ENCODE measurements at places on chromosomes 11 and 22. TPM values are rescaled to one million over a fixed set of nuclear protein-coding genes. Genes with fewer than 3 reads are reported as not detected.

DNA sequence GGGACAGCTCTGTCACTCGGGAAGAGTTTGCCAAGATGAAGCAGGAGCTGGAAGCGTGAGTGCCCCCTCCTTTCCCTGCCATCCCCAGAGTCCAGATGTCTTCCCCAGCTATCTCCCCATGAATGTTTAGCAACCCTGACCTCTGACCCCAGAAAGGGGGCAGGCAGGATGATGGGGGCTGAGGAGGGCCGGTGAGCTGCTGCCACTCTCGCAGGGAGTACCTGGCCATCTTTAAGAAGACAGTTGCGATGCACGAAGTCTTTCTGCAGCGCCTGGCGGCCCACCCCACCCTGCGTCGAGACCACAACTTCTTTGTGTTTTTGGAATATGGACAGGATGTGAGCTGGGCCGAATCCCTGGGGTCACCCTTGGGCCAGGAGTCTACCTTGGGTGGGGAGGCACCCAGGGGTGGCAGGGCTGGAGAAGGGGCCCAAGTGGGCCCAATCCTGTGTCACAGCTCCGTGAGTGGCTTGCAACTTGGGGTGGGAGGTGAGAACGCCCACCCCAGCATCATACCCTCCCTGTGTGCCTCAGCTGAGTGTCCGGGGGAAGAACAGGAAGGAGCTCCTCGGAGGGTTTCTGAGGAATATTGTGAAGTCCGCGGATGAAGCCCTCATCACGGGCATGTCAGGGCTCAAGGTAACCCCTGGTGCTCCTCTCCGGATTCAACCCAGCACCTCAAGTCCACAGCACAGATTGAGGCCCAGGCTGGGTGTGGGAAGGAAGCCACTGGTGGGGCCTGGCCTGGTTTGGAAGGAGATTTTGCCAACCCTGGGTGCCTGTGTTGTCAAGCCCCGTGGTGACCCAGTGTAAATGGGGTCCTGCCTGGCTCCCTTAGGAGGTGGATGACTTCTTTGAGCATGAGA, 7.5 kb downstream of the CFL1 start:
- DNase-seq: no peak

DNA sequence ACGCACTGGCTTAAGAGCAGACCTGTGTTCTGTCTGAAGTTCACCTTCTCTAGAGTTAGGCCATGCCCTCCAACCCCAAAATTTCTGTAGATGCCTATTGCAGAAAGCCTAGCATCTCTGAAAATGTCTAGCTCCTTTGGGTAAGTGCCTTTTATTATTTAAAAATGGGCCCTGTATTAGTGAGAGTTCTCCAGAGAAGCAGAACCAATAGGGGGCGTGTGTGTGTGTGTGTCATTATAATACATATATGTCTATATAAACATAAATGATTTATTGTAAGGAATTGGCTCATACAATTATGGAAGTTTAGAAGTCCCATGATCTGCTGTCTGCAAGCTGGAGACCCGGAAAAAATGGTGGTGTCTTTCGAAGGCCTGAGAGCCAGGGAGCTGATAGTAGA, 144.7 kb downstream of the TTC17 start:
- DNase-seq: no peak

The C11orf91 gene
- polyA plus RNA-seq: not detected

DNA sequence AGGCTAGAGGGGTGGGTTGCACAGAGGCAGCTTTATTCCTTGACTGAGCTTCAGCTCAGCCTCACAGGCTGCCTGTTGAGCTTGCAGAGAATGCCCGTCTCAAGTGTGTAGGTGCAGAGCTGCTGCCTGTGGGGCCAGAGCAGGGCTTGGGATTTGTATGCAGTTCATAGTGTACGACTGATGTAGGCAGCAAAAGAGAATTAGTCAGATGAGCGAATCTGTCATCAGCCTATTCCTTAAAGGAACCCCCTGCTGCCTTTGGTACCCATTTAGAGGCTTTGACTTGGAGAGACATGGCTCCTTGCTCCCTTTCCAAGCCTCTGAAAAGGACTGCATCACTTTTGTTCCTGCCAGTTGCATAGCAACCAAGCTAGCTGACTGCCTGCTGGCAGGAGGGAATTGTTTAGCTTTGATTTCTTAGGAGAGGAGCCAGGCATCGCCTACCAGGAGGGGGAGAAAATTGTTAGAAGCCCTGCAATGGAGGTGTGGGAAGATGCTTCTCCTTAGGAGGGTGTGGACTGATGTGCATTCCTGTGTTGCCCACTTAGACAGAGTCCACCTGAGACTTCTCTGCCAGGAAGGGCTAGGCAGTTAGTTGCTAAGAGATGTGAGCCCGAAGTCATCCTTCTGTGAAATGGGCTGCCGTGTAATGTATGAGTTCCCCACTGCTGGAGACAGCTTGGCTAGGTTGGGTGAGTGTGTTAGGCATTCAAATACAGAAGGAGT, 10.9 kb downstream of the ACO2 start:
- DNase-seq: no peak

- no peak for DNase-seq
Observed at GRCh38 chr11:8533332-8533731, 60.7 kb downstream of the STK33 start.

- DNase-seq: no peak
Observed at GRCh38 chr11:69520186-69520916, 38.9 kb downstream of the LINC01488 start.

The C11orf42 gene
- polyA plus RNA-seq: 0.66 TPM

The UBQLN3 gene
- polyA plus RNA-seq: not detected

The IGSF9B gene
- 5.4 TPM for polyA plus RNA-seq

The TSPAN18 gene
- 49.5 TPM for polyA plus RNA-seq

- DNase-seq: no peak
Observed at GRCh38 chr22:42764895-42765363, 44.3 kb upstream of the A4GALT start.

DNA sequence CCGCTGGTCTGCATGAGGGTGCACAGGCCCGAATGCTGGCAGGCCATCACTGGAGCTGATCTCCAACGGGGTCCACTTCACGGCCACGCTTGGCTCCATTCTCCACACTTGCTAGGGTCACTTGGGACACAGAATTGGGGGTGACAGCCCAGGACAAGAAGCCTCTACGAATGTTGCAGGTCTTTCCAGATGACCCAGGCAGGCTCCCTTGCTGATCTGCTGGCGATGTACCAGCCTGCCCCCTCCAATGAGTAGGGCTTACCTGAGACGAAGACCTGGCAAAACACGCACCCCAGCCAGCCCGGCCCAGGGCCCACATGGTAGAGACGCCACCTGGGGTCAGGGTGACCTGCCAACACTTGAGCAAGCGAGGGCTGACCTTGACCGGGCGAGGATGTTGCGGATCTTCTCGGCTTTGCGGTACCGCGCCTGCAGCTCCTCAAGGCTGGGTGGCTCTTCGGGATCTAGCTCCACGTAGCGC, 44.9 kb downstream of the C11orf58 start:
- no peak for DNase-seq

DNA sequence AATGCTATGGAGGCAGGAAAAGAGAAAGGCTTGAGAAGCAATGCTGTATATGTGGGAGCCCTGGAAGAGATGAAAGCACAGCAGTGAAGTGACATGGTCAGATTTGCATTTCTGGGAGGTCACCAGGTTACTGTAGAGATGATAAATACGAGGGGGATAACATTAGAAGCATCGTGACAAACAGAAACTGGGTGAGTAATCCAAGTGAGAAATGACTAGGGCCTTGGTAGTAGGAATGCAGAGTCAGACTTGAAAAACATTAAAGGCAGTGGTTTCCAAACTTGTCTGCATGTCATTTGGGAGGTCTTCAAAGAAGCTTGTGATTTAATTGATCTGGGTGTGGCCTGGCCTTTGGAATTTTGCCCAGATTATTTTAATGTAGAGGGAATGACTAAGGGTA, 43.9 kb downstream of the CCDC34 start:
- DNase-seq: no peak

DNA sequence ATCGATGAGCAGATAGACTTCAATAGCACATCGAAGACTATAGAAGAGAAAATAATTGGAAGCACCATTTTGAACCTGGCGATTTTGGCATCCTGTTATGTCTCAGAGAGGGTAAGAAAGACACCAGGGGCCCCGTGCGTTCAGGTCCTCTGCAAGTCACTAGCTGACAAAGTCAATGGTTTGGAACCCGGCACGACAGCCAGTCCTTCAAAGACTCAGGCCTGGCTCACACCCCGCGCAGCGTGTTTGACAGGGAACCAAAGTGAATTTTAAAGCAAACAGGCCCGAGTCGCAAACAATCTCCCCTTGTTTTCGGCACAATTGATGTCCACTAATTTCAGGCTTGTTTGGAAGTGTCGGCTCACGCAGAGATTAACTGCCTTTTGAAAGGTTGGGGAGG, 716.6 kb downstream of the BRD1 start:
- DNase-seq: no peak

DNA sequence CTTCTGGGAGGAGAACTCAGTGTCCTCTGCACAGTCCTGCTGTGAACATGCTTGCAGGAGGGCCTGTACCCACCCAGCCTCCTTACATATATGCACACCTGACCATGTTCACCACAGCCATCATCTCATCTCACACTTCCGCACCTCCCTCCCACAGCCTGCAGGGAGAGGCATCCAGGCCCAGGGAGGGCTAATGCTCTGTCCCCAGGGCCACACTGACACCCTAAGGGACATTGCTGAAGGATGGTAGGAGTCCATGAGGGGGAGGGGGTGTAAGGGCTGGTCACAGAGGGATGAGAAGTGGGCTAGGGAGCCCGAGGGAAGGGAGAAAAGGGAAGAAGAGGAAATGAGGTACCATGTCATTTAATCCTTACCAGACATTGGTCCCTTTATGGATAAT, 4.4 kb upstream of the KCNC1 start:
- no peak for DNase-seq

DNA sequence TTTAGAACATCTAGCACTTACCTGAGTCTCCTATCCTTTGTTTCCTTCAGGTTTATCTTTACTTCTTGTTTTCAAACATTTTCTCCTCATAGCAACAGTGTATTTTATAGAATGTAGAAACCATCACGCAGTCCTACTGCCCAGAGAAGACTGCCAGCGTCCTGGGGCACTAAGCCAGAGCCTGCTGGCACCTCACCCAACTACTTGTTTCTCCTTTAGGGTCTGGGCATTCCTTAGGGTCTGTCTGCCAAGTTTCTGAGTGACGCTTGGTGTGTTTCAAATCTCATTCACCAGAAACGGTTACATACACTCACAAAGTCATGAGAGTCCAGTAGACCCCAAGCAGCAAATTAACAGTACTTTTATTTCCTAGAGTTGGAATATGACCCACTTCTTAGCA, 49.6 kb upstream of the SLC25A1 start:
- DNase-seq: no peak

- DNase-seq: no peak
Observed at GRCh38 chr22:41656556-41656955, 32.1 kb downstream of the SNU13 start.

The OR6T1 gene
- polyA plus RNA-seq: not detected

The PVALB gene
- polyA plus RNA-seq: 3.7 TPM

DNA sequence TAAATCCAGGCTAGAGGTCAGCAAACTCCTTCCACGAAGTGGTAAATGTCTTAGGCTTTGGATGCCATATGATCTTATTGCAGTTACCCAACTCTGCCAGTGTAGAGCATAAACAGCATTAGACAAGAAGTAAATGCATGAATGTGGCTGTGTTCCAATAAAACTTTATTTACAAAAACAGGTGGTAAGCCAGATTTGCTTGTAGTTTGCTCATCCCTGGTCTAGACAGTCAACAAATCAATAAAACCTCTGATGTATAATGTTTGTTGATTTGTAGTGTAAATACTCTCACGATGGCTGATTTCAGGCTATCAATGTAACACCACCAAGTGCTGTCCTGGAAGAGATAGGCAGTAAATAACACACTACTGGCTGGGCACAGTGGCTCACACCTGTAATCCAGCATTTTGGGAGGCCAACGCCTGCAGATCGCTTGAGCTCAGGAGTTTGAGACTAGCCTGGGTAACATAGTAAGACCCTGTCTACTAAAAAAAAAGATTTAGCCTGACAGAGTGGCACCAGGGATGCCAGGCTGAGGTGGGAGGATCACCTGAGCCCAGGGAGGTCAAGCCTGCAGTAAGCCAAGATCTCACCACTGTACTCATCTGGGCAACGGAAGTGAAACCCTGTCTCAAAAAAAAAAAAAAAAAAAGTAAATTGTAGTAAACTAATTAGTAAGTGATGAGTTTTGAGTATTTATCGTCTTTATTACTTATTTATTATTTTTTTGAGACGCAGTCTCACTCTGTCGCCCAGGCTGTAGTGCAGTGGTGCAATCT, 6.9 kb upstream of the CATSPER1 start:
- DNase-seq: no peak

GRCh38 chr11:693415-693831, 1.6 kb downstream of the DEAF1 start:
- DNase-seq: no peak

- no peak for DNase-seq
Observed at GRCh38 chr22:49147171-49147570, 680.5 kb downstream of the BRD1 start.

- DNase-seq: no peak
Observed at GRCh38 chr11:14417186-14417585, 58.2 kb upstream of the RRAS2 start.

DNA sequence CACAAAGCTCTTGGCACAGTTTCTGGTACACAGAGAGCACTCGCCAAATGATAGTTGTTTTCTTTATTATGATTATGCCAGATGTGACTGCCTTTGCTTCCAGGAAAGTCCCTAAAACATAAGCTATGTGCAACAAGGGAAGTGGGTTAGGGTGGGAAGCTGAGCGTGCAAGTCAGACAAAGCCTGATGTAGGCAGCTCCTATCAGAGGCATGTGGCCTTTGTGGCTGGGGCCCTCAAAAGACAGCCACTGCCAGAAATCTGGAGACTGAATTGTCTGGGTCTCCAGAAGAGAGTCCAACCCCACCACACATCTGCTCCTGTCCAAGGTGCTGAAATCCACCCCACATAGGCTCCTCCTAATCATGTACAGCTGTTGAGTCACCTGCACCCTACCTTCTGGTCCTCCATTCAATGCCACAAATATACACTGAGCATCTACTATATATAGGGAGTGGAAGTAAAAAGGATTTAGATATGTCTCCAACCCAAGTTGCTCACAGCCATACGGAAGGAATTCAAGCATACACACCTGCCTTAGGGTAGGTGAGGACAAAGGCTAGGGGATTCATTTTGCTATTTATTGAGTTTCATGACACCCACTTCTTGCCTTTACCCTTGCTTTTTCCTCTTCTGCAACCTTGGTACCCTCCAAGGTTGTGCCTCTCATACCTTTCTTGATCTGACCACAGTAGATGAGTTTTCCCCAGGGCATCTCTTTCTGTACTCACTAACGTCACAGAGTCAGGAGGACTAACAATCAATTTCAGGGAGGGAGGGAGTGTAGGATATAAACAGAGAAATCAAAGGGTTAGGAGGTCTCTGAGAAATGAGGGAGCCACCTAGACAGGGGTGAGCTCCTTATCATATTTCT, 12.4 kb downstream of the SEC14L3 start:
- DNase-seq: no peak

GRCh38 chr22:25545146-25545545, 19.3 kb upstream of the GRK3 start:
- DNase-seq: no peak

- DNase-seq: peak; percentile 50
Observed at GRCh38 chr22:19478901-19479354, at the start of gene UFD1. UFD1 (minus strand) TSS chr22:19479193; CDS start chr22:19479085, 108 bp downstream.

The ABCG4 gene
- polyA plus RNA-seq: 0.66 TPM

The CALCA gene
- polyA plus RNA-seq: 9.8 TPM
